DMS53 (cell line): ENCODE measurements at places on chromosomes 1 and 21.

GRCh38 chr1:22563671-22564602, 648 bp downstream of the EPHA8 start:
- DNase-seq = no peak

DNA sequence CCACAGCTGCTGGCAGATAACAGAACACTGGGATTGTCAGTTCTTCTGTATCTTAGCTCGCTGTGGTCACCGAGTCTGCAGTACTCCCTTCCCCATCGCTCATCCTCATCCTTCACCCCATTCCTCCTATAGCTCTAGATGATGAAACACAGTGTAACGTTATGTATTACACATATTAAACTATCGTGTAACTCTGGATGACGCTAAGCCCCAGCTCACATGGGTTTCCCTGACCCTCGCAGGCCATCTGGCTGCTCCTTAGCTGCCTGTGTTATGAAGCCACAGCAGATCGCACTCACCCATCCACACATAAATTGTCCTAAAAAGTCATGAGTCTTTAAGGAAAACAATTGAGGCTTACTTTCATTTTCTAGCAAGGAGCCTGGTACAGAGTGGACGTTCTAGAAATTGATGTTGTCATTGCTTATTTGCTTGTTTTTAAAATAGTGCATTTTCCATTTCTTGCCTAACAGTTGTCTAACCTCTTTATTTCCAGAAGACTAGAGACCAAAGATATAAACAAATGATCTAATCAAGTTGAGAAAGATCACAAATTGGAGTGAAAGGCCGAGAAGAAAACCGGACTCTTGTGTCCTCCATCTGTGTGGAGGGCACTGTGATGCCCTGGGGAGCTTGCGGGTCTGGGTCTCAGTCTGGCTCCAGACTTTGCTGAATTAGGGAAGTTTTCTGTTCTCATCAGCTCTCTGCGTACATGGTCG, 24.3 kb upstream of the PCP4 start:
- DNase-seq = no peak

DNA sequence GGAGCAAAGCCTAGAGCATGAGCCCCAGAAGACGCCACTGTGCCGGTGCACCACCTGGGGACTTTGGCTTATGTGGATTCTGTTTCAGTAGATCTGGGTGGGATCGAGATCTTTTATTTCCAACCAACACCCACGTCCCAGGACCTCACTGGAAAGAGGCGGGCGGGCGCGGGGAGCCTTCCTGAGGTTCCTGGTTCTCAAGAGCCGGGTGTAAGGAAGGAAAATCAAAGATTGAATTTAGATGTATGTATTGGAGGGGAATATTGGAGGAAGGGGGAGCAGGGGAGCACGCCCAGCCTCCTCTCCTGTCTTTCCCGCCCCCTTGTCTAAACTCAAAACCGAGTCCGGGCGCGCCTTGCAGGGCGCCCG, 6.2 kb upstream of the OLIG2 start:
- DNase-seq = no peak

GRCh38 chr1:197842646-197843045, 59.8 kb upstream of the C1orf53 start:
- no peak for DNase-seq

DNA sequence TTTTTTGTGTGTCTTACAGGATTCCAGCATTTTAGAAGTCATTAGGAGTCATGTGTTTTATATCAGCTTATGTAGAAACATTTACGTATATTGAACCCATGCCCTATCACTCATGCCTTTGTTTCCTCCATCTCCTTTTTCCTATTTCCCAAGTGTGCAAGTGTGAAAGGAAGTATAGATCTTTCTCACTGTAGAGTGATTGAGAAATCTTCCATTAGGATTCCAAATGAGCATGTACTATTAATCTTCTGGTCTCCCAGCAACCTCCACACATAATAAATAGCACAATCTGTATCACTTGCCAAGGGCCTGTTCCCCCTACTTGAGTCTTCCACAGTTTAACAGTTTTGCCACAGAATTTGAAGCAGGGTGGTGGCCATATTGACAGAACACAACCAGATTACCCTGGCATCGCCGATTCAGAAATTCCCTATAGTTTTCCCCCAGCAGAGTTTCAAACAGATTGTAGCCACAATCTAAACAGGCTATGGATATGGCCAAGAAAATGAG, 1052.8 kb downstream of the TTLL7 start:
- no peak for DNase-seq

- no peak for DNase-seq
Measured at GRCh38 chr1:17704176-17704575, 51.0 kb upstream of the ACTL8 start.

GRCh38 chr1:233299450-233299849, 3.9 kb upstream of the PCNX2 start:
- peak; percentile 80 for DNase-seq
